ENCODE measurements at places on chromosomes 13 and 19.

DNA sequence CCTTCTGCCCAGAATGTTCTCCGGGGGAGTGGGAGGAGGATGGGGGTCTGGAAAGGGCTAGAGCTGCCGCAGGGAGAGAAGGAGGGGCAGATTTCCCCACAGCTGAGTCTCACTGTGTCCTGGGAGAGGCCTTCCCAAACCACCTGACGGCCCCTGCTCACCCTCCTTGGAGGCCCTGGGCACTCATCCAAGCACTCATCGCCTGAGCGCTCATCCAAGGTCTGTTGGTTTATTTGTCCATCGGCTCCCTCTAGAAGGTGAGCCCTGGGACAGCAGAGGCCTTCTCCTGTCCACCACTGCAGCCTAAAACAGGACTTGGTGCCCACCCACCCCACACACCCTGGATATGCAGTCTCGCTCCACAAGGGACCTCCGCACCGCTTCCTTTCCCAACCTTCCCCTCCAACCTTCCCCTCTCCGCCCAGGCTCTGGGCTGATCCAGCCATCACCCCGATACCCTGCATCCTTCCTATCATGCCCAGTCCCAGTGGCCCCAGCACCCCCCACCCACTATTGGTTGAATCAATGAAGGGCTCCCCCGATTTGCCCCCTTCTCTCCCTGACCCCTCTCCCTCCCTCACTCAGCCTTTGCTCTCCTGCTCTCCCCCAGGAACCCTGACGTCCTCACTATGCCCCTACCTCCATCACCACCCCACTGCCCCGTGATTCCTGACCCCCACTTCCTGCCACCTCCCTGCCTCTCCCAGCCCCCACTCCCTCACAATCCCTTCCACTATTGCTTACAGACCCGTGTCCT, 1.7 kb downstream of the UBXN6 start:
- DNase-seq: no peak

DNA sequence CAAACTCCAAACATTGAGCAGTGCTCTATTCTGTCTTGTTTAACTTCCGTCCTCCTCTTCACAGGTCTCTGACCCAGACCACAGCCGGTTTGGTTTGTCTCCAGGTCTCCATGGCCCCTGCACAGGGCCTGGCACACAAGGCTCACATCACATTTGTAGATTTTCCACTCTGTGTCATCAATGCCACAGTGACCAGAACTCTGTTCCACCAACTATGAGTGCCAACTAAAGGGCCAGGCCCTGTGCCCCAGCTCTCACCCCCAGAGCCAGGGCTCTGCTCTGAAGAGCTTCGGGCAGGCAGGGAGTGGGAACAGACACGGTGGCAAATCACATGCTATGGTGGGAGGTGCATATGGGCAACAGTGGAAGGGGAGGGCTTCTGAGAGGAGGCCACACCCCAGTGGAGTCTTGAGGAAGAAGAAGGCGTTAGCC, 16.0 kb downstream of the SMG9 start:
- no peak for DNase-seq

- DNase-seq: no peak
These were observed 23.4 kb upstream of the NDUFS7 start for GRCh38 chr19:1360126-1360817.

DNA sequence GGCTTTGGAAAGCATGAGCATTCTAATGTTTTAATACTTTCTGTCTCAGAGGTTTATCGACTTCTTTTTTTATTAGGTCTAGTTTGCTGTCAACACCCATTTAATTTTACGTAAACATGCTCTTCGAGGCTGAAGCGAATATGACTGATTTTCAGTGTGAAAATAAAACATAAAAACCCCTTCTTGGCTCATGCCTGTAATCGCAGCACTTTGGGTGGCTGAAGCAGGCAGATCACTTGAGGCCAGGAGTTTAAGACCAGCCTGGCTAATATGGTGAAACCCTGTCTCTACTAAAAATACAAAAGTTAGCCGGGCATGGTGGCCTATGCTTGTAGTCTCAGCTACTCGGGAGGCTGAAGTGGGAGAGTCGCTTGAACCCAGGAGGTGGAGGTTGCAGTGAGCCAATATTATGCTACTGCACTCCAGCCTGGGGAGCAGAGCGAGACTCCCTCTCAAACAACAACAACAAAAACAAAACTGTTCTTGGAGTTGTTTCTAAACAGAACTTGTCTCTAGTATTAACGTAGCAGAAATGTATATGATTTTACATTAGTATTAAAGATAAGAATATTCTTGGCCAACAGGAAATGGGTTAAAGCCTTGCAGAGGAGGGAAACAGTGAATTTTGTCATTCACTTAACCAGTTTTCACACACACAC, 7.1 kb upstream of the IGFL3 start:
- no peak for DNase-seq

GRCh38 chr19:44951179-44952159, 3.7 kb upstream of the CLPTM1 start:
- no peak for DNase-seq

DNA sequence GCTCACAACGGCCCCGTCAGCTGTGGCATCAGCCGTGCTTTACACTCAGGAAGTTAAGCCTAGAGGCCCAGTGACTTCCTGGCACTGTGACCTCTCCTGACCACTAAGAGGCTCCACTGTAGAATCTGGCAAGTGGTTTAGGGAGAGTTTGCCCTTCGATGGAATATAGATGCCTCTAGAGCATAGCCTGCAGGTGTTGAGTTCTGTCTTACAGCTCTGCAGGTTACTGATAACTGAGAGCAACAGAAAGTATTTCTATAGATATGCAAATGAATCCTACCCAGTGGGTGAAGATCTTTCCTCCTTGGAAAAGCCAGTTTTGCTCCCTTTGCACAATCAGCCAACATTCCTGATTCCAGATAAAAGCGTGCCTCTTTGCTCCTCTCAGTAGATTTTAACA, 35.8 kb downstream of the ATP12A start:
- DNase-seq: no peak

GRCh38 chr19:2887391-2887914, 13.3 kb upstream of the ZNF57 start:
- no peak for DNase-seq

- no peak for DNase-seq
These were observed 17.7 kb downstream of the RFX2 start for GRCh38 chr19:6092329-6093286.

DNA sequence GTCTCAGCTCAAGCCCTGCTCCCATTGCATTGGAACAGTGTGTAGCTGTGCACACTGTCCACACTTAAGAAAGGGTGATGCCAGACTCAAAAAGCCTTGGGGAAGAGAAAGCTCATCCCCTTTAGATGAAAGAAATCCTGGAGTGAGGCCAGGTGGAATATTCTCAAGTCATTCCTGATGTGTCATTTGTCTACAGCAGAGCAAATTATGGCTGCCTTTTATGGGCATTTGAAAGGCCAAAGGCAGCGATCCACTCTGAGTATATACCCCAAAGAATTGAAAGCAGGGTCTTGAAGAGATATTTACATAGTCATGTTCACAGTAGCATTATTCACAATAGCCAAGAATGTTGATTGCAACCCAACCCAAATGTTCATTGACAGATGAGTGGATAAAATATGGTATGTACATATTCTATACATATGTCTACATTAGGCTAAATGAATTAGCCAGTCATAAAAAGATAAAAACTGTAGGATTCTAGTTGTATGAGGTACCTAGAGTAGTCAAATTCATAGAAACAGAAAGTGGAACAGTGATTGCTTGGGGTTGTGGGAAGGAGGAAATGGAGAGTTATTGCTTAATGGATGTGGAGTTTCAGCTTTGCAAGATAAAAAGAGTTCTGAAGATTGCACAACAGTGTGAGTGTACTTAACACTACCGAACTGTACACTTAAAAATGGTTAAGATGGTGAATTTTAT, 214.9 kb downstream of the KCNRG start:
- DNase-seq: no peak

- no peak for DNase-seq
These were observed 113.2 kb downstream of the MYCBP2 start for GRCh38 chr13:77213644-77214043.

- DNase-seq: no peak
These were observed 22.8 kb upstream of the ITM2B start for GRCh38 chr13:48210178-48210577.

- no peak for DNase-seq
These were observed 801.9 kb upstream of the SLITRK1 start for GRCh38 chr13:84684048-84684662.

GRCh38 chr19:3344608-3345598, 21.5 kb upstream of the NFIC start:
- no peak for DNase-seq

DNA sequence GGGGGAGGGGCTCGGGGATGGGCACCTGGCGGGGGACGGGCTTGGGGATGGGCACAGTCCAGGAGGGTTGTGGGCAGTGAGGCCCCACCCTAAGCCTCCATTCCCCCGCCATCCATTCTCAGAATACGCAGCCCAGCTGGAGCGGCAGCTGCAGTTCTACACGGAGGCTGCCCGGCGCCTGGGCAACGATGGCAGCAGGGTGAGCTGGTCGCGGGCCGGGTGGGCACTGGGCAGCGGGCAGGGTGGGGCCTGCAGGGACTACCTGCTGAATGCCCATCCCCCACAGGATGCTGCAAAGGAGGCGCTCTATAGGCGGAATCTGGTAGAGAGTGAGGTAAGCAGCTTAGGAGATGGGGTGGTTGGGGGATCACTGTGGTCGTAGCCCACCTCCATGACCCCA, 8.3 kb downstream of the PODNL1 start:
- DNase-seq: no peak

DNA sequence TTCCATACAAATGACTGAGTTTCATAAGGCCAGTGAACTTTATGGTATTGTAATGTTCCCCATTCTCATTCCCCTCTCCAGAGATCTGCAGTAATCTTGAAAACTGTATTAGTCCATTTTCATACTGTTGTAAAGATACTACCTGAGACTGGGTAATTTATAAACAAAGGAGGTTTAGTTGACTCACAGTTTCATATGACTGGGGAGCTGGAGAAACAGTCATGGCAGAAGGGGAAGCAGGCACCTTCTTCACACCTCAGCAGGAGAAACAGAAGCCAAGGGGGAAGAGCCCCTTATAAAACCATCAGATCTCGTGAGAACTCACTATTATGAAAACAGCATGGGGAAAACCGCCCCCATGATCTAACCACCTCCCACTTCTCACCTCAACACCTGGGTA, 318.7 kb upstream of the KLF12 start:
- DNase-seq: no peak

DNA sequence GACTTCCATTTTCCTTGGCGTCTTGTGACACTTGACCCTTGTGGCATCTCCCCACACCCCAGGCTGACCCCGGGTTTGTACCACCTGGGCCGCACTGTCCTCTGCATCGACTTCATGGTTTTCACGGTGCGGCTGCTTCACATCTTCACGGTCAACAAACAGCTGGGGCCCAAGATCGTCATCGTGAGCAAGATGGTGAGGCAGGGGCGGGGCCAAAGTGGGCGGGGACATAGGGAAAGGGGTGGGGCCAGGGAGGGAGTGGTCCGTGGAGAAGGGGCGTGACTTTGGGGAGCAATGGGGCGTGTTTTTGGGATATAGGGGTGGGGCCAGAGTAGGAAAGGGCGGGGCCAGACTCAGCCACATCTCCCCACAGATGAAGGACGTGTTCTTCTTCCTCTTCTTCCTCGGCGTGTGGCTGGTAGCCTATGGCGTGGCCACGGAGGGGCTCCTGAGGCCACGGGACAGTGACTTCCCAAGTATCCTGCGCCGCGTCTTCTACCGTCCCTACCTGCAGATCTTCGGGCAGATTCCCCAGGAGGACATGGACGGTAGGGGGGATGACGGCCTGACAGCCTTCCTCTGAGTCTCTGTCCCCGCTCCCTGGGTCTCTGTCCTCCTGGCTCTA, 42.8 kb downstream of the TRPM4 start:
- no peak for DNase-seq

- no peak for DNase-seq
These were observed 9.5 kb upstream of the LILRB4 start for GRCh38 chr19:54653181-54653809.

DNA sequence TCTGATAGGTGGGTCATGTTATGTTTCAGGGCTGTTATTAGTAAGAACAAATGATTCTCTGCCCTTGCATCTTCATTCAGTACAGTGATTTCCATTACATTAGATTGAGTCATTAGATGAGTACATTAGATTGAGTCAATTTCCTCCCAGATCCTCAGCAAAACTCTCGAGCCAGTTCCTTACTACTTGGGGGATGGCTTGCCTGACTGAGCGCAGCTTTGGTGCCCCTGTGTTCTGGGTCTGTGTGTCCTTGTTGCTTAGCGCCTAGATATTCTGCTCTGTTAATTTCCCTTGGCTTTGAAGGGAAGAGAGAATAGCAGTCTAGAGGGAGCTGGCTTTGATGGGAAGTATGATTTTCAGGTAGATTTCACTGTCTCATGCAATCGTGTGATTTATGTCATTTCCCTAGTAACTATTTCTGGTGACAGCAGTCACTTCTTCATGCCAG, 19.1 kb upstream of the SCEL start:
- DNase-seq: no peak

DNA sequence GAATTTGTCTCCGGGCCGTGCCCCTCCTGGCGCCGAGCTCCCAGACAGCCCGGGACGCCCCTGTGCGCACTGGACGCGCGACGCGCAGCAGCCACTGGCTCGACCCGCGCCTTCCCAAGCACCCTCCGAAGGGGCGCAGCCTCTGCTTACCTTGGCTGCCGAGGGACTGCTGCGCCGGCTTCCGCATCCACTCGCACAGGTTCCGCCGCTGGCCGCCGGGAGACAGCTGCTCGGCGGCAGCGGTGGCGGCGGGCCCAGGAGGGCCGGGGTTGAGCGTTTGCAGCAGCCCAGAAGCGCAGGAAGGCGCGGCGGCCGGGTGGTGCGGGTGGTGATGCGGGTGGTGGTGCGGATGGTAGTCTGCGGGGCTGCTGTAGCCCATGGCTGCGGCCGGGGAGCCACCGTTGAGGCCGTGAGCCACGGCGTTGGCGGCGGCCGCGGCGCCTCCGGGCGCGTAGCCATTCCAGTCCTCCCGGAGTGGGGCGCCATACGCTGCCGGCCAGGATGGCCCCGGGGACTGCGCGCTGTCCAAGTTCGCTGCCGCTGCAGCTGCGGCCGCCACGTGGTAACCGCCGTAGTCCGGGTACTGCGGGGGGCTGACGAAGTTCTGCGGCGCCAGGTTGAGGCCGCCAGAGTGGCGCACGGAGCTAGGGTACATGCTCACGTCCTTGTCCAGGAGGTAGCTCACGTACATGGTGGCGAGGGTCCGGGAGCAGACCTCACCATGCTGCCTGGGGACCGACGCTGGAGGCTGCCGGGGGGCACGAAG, 616 bp downstream of the CDX2 start:
- DNase-seq: no peak

Data from cortex of kidney (tissue), 1 donor.